Activated T-cell treated with anti-CD3 and anti-CD28 coated beads, Interleukin-2, amount 50 U/mL, for 48 hours (primary cell): ENCODE measurements at places on chromosomes 1 and 21.

DNA sequence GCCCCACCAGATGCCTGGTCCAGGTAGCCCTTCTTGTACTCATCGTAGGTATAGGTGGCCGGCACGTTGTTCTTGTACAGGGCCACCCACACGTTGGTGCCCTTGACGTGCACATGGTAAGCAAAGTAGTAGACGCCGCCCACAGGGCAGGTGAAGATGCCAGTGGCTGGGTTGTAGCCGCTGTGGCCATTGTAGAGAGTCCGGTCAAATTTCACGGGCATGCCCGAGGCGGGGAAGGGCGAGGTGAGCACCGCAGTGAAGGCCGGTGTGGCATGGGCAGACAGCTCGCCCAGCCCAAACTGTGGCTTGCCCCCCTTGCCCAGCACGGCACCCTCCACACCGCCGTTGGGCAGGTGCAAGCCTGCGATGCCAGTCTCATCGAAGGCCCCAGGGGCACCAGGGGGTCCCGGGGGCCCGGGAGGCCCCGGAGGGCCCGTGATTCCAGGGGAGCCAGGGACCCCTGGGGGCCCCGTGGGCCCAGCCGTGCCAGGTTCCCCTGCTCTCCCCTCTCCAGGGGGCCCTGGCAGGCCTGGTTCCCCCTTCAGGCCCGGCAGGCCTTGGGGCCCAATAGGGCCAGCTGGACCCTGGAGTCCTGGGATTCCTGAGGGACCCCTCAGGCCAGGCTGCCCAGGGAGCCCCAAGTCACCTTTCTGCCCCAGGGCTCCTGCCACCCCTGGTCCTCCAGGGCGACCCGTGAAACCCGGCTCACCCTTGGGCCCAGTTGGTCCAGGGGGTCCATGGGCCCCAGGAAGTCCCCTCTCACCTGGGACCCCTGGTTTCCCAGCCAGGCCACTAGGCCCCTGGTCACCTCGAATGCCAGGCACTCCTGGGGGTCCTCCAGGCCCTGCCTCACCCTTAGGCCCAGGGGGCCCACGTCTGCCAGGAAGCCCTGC is 9.2 kb downstream of the ADPRS start:
- no peak for DNase-seq

DNA sequence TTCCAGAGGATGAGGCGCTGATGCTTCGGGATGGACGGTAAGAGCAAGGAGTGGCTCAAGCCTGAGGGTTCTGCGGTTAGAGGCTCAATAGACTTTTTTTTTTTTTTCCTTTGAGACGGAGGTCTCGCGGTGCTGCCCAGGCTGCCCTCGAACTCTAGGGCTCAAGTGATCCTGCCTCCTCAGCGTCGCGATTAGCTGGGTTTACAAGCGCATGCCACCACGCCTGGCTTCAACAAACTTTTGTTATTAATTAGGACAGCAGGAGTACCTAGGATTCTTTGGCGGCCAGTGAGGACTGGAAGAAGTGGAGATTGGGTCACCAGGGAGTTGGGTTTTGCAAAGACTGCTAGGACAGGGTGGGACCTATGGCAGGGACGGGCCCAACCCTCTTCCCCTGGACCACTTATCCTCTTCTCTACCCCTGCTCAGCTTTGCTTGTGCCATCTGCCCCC is 587 bp downstream of the SCNM1 start:
- no peak for DNase-seq

- DNase-seq: peak; percentile 49
Observed at GRCh38 chr1:37793773-37794371, at the start of gene MANEAL. Gene MANEAL (plus strand): TSS chr1:37793847. CDS start chr1:37794183, 336 bp downstream.

DNA sequence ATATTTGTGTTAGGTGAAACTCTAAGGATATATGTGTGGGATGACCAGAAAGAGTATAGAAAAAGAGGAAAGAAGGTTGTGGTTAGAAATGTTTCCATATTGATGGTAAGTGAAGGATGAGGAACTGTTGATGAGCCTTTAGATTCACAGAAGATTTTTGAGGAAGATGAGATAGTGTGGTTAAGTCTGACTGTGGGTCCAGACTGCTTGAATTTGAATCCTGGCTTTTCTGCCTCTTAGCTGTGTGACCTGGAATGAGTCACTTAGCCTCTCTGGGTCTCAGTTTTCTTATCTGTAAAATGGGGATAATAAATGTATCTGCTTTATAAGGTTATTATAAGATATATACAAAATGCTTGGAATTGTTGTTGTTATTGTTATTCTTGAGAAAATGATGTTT is 27.5 kb downstream of the RGL1 start:
- no peak for DNase-seq

DNA sequence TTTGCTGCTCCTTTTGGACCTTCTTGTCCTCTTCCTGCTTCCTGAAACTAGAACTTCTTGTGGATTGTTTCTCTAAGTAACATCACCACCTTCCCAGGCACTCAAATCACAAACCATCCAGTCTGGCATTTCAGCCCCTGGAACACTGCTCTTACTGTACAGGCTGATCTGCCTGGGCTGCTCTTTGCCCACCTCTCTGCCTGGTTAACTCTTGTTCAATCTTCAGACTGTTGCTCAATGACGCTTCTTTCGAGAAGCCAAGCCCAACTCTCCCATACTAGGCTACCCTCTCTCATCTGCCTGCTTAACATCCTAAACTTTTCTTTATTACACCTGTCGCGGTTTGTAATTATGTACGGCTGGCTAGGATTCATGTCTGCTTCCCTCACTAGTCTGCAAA is 657 bp downstream of the DIO1 start:
- no peak for DNase-seq

- peak; percentile 24 for DNase-seq
Observed at GRCh38 chr1:63557365-63557987, 34.2 kb downstream of the EFCAB7 start.

- DNase-seq: no peak
Observed at GRCh38 chr1:200306944-200307754, 102.7 kb downstream of the ZNF281 start.

DNA sequence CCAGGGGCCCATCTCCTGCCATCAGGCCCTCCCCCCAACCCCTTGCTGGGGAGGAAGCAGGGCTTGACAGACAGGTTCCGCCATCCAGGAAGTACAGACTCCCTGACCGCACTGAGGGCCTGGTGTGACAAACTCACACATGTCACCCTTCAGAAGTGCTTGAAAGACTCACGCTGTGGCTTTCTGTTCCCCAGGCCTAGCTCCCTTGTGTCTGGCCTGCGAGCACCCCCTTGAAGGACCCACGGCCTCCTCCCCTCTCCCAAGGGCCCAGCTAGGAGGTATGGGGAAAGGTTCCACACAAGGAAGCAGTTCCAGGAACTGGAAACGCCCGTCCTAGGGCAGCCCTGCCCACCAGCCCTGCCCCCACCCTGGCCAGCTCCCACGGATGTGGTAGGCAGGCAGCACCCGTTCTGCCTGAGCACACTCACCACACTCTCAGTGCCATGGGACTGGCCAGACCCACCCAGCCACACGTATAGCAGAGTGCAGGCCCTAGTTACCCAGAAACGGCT is 26.7 kb downstream of the SLC2A1 start:
- peak; percentile 87 for DNase-seq

GRCh38 chr1:209945377-209945776 is 7.4 kb downstream of the SYT14 start:
- DNase-seq: no peak

DNA sequence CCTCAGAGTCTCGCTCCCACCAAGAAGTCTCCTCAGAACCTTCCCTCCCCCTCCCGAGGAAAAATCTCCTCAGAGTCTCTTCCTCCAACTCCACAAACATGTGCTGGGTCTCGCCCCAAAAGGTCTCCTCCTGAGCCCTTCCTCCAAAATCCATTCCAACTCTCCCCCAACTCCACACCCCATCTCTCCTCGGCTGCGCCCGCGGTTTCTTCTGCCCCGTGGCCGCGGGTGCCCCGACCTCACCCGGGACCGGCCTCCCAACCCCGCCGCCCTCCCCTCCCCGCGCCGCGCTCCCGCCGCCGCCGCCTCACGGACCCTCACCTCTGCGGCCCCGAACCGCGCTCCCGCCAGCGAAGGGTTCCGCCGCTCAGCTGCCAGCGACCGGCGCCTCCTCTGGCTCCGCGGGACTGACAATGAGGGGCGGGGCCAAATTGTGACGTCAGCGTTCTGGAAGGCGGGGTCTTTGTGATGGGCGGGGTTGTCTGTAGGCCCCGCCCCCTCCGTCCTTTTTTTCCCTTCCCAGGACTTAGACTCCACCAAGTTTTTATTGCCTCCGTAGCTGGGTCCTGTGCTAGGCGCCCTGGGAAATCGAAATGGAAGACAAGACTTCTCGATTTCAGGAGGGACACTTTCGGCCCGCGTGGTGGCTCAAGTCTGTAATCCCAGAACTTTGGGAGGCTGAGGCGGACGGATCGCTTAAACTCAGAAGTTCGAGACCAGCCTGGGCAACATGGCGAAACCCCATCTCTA is at the start of gene LUZP1:
LUZP1 (minus strand) TSS at position 412 of the 750 bp plus-strand sequence.
- peak; percentile 89 for DNase-seq

DNA sequence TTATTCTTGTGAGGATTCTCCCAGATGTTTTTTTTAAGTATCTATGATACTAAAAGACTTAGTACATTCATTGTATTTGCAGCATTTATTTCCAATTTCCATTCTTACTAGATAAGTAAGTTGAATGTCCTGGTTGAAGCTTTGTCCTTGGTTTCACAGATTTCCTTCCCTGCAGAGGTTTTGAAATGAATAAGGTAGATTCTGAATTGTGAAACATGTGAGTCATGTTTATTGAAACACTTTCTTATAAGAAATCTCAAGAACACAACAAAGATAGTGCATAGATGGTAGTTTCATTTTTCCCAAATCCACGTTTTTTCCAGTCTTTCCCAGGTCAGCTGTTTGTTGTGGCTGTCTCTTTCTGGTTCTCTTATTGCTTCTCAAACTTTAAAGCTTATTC is 24.8 kb downstream of the GABPA start:
- DNase-seq: no peak
